ENCODE measurements at places on chromosomes 6 and 20.

DNA sequence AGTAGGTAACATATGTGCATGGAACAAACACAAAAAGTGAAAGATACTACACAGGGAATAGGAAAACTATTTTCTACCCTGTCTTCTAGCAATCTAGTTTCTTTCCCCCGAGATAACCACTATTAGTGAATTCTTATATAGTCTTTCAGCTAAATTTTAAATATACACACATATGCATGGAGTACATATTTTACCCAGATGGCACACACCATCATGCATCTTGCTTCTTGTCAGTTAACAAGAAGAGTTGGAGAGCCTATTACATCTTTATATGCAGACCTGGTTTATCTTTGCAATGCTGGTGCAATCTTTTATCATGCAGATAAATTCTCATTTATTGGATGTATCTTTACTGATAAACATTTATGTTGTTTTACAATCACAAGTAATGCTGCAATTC, 100.4 kb downstream of the OTOR start:
- no peak for DNase-seq

DNA sequence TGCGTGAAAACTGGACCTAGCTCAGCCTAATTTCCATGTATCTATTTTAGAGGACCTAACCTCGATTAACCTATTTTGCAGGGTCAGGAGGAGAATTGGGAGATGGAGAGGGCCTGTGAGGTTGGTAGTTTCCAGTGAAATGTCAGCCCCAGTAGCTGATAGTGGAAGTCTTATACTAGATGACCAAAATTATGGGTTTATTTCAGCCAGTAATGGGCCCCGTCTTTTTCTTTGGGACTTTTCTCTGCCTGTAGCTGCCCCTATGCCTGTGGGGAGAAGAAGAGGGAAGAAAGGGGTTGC, 37.8 kb downstream of the RREB1 start:
- DNase-seq = no peak

- no peak for DNase-seq
Observed at GRCh38 chr6:18632670-18633410, 245.7 kb downstream of the RNF144B start.

GRCh38 chr6:6747371-6747770, 158.9 kb downstream of the LY86 start:
- DNase-seq = no peak

GRCh38 chr6:88492241-88492640, 326.1 kb upstream of the CNR1 start:
- DNase-seq = no peak

DNA sequence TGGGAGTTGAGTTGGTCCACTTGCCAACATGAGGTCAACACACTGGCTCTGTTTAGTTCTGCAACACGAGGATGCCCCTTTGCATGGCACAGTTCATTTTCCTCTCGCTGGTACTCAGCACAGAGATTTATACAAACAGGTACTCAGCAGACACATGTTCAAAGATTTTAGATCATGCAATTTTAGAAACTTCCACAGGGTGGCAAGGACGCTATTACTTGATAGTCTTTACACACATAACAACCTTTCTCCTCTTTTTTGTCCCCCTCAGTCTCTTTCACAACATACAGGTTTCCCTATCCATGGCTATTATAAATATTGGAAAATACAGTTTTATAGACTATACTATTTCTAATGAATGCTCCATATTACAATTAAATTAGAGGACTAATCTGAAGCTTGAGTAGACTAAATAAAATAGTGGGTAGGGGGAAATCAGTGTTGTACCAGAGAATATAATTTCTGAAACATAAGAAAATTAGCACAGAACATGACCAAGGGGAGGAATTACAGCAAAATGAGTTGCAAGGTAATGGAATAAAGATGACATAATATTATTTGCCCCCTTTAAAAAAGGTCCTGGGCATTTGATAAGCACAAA, 331.8 kb upstream of the BTBD3 start:
- no peak for DNase-seq

GRCh38 chr6:80962382-80962781, 790.1 kb downstream of the TENT5A start:
- DNase-seq = no peak

- DNase-seq = no peak
Observed at GRCh38 chr20:3551681-3552434, 81.0 kb downstream of the ATRN start.

DNA sequence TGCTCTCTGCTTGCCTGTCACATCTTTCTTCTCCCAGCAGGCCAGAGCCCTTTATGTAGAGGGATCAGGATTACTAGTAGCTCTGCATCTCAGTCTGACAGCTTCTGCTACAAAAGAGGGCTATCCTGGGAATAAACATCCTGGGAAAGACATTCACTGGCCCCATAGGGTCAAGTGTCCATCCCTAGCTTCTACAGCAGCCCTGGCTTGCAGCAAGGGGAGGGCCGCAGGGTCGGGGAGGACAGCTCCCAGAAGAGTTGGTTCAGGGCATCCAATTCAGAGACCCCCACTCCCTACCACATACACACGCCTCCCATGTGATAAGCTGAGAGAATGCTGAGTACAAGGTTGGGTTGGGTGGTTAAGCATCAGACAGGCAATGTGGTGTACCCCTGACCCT, 154.1 kb upstream of the PDE10A start:
- no peak for DNase-seq

DNA sequence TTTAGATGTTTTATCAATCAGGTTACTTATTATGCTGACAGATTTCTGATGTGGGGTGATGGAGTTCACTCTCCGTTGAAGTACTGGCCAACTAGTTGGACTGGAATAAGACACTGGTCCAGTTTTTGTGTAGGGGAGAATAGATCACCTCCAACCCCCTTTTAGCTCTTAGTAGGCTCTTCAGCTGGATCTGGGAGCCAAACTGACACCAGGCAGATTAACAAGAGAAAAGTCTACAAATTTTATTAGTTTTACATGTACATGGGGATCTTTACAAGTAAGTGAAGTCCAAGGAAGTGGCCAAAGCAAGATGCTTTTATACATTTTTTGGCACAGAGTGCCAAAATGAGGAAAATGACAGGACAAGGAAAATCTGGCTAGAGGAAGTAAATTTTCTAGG, 107.1 kb downstream of the UBE3D start:
- no peak for DNase-seq

GRCh38 chr6:37283268-37283667, 25.3 kb upstream of the TMEM217 start:
- no peak for DNase-seq

GRCh38 chr6:137197684-137198645, 21.2 kb downstream of the IFNGR1 start:
- no peak for DNase-seq

DNA sequence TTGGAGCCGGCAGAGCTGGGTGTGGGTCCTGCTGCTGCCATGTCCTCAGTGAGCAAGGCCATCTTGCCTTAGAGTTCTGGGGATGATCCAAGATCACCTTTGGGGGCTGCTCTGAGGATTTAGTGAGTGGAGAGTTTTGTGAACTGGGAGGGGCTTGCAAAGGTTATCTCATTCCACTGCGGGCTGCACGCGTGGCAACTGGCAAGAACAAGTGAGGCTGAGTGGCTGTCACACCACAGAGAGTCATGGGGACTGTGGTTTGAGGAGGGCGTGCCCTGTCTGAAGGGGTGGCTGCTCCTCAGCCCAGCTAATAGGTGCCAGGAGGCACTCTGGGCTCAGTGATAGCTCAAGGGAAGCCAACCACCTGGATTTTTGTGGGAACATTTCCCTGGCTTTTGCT, 37.6 kb downstream of the TTLL9 start:
- DNase-seq = no peak

DNA sequence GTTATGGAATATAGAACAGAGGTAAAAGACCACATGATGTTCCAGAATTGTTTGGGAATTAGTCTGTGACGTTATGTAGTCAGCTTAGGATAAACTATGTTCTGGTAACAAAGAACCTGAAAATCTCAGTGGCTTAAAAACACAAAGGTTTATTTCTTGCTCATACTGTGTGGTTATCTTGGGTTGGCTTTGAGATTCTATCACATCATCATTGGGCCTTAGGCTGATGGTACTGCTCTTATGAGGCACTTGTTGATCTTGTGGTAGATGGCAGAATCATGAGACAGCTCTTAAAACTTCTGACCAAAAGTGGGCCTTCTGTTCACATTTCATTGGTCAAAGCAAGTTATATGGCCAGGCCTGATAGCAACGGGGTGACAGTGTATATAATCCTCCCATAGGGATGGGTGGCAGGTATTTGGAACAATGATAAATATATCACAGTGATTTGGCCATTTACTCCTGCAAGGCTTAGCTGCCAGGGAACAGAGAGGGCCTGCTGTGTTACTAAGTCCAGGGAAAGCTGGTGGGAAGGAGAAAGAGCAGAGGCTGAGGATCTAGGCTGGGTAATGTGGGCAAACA, 13.5 kb downstream of the DHX35 start:
- DNase-seq = no peak

- DNase-seq = no peak
Observed at GRCh38 chr6:6224933-6225486, 95.5 kb downstream of the F13A1 start.

DNA sequence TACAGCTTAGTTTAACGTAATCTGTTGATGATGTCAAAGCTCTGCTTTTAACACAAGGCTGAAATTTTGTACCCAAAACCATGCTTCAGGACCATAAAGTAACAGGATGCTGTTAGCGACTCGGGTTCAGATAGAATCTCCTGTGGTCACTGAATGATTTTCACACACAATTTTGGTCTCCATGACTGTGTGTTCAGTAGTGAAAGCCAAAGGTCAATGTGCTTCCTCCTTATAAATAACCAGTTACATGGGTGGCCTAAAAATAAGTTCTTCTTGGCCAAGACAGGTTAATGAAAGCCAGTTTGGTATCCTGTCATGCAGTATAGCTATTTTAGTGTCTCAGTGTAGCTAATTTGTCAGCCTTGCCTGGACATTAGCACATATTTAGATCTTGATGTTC, 19.1 kb upstream of the LOC128125822 start:
- DNase-seq = no peak

- DNase-seq = no peak
Observed at GRCh38 chr6:52588710-52589091, 11.8 kb upstream of the TRAM2 start.

DNA sequence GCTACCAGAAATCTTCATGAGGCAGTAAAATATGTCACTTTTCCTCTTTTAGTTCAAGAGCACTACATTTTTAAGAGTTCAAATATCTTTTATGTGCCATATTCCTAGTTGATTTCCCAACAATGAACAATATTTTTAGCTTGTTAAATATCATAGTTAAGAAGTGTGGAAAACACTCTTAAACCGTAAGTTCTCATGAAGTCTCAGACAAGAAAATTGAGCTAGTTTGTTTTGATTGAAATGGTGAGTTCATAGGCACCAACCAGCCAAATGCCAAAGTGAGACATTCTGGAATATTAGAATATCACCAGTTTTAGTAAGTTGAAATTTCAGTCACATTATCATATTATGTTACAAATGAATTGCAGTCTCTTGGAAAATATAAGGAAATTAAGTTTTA, 277.2 kb upstream of the HSF2 start:
- DNase-seq = no peak

GRCh38 chr20:46240065-46240464, 68.2 kb downstream of the CDH22 start:
- no peak for DNase-seq

DNA sequence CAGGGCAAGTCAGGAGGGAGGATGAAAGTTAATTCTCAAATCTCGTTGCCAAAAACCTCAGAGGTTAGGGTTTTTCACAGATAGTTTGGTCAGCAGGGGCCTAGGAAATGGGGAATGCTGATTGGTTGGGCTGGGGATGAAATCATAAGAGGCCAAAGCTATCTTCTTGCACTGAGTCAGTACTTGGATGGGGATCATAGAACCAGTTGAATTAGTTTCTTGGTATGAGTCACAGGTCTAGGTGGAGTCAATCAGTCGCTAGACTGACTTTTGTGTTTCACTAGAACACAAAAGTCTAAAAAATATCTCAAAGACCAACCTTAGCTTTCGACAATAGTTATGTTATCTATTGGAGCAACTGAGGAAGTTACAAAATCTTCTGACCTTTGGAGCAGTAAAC, 368.5 kb downstream of the TBC1D32 start:
- DNase-seq = no peak

- DNase-seq = no peak
Observed at GRCh38 chr6:150266963-150267685, 101.7 kb upstream of the IYD start.

DNA sequence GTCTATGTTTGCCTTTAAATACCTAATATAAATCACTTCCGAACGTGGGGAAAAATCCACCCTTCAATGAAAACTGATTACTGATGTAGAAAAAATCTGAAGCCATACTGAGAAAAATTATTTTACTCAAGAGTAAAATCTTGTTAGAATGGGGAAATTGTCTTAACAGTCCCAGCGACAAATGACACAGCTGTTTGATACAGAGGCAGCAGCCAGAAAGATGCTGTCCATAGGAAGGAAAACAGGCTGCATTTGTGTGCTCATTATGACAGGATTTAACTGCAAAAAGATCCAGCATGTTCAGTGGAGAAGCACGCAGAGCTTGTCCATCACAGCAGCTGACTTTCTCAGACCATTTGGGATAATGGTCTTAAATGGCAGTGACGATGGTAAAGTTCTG, 443.0 kb downstream of the TFAP2B start:
- DNase-seq = no peak

DNA sequence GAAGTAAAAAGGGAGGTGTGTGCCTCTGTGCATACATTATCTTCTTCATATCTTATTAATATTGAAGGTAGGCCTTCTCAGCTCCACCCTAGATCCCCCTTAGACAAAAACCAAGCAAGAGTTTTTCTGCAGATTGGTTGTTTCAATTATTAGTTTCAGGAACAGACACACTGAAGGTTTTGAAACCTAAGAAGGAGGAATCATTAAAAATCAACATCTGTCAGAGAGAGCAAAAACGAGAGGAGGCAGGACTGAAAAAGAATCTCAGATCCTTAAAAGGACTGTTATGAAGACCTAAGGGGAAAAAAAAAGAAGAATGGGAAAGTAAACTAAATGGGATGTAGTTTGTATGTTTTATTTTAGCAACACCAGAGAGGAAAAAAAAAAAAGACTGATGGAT, 560.8 kb upstream of the JAG1 start:
- no peak for DNase-seq

- no peak for DNase-seq
Observed at GRCh38 chr20:49447946-49448809, 34.3 kb downstream of the KCNB1 start.

GRCh38 chr6:70099732-70100131, 203.2 kb downstream of the COL9A1 start:
- no peak for DNase-seq

DNA sequence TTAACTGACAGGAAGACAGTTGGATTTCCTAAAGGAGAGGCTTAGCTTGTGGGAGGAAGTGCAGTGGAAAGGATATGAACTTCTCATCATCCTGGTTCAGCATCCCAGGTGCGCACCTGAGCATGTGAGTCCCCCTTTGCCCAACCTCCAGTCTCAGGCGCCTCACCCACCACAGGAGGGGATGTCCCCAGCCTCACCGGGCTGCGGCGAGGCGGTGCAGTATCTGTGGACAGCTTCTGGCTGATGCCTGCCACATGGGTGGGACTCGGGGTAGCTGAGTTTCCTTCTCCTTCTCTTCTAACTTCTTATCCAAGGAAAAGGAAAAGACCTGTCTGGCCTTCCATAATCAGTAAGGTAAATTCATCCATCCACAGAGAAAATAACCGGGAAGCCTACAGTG, 539.3 kb upstream of the AGPAT4 start:
- DNase-seq = no peak

GRCh38 chr20:53918949-53919361, 151.4 kb downstream of the BCAS1 start:
- DNase-seq = no peak
